Activated naive CD8-positive, alpha-beta T cell treated with anti-CD3 and anti-CD28 coated beads, Interleukin-2, amount 50 U/mL, for 24 hours (primary cell): ENCODE measurements at places on chromosomes 1 and 21.

- no peak overlapping the region for H3K4me3 ChIP-seq
- no peaks in the 10 kb centered on the region for H3K4me1 ChIP-seq
- no peak overlapping the region for H3K27ac ChIP-seq
- H3K27me3 ChIP-seq: no peaks in the 10 kb centered on the region
- H3K36me3 ChIP-seq: no peaks in the 10 kb centered on the region
- DNase-seq: no peak
These were observed 7.5 kb downstream of the PFKFB2 start for GRCh38 chr1:207060596-207060995.

DNA sequence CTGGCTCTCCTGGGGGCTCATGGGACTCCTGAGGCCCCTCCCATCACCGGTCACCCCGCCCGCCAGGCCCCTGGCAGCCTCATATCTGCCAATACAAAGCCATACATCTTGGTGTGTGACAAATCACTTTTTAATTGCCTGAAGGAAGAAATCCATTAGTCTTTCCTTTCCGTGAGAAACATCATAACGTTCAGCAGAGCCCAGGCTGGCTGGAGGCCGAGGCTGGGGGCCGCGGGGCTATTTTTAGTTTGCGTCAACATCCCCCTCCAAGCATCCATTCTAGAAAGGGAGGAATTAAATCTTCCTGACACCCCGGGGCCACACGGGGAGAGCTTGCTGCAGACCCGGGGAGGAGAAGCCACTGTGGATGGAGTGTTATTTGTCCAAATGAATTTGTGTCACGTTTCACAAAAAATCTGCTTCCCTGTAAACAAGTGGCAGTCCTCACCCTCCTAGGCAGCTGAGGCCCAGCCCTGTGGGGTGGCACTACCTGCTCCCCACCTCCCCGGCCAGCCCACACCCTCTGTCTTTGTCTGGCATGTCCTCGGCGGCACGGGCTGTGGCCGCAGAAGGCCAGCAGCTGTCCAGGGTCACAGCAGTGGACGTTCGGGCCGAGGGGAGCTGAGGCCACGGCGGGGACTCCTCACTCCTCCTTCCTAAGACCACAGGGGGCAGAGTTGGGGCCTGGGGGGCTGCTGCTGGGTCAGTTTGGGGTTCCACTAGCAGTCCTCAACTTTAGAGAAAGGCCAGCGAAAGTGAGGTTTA, 236.9 kb upstream of the VAMP3 start:
- H3K27me3 ChIP-seq: peaks cover 9% of the 10 kb centered on the region
- no peak for DNase-seq
- no peak overlapping the region for H3K27ac ChIP-seq
- no peak overlapping the region for H3K4me3 ChIP-seq
- peaks cover 5% of the 10 kb centered on the region for H3K4me1 ChIP-seq

- no peak overlapping the region for H3K27ac ChIP-seq
- DNase-seq: no peak
- no peak overlapping the region for H3K4me3 ChIP-seq
These were observed 855 bp downstream of the DSCAM start for GRCh38 chr21:40846103-40846502.

GRCh38 chr1:170568197-170568596, 36.2 kb downstream of the GORAB start:
- H3K4me3 ChIP-seq: no peak overlapping the region
- no peak for DNase-seq
- peaks cover 18% of the 10 kb centered on the region for H3K27me3 ChIP-seq
- H3K36me3 ChIP-seq: no peaks in the 10 kb centered on the region
- H3K27ac ChIP-seq: no peak overlapping the region

DNA sequence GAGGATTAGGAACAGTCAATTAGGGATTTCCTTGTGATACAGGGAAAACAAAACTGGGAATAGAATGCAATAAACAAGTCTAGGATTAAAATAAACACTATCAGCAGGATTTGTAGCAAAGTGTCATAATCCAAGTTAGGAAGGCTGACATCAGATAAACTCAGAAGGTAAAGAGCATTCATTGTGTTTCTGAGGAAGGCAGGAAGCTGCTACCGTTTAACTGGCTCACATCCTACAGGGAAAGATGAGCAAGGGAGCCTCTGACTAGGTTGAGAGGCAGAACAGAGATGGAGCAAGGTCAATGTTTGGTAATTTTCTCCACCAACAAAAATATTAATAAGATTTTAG, 124.7 kb downstream of the POU2F1 start:
- no peaks in the 10 kb centered on the region for H3K36me3 ChIP-seq
- peaks cover 9% of the 10 kb centered on the region for H3K4me1 ChIP-seq
- H3K27ac ChIP-seq: no peak overlapping the region
- H3K27me3 ChIP-seq: no peaks in the 10 kb centered on the region
- no peak for DNase-seq

DNA sequence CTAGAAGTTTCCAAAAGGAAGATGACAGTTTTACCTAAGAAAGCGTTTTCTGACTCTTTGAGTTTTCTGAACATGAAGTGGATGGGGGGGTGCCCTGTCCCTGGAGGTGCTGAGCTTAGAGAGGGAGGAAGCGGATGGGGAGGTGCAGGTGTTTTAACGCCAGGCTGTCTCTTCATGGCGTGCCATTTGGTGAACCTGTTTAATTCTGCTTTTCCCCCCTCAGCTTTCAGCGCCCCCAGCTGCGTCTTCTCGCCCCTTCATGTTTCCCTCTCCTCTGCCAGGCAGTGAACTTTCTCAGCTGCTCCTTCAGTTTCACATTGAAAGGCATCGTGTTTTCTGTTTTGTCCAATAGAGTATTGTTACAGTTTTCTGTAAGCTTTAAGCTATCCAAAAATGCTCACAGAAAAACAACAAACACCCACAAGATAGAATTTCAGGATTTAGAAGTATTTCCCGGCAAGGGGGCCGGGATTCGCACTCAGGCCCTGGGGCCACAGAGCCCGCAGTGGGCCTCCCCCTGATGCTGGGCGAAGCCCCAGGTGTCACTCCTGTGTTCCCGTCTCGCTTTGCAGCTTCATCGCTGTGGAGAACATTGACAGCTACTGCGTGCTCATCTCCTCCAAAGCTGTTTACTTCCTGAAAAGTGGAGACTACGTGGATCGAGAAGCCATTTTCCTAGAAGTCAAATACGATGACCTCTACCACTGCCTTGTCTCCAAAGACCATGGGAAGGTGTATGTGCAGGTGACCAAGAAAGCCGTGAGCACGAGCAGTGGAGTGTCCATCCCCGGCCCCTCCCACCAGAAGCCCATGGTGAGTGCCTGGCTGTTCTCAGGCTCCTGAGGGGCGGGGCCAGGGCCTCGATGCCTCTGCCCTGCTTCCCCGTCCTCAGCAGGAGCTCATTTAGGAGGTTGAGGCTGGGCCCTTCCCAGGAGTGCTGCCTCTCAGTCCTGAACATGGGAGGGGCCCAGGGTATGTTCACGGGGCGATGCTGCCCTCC, 111.4 kb downstream of the DHRS3 start:
- H3K36me3 ChIP-seq: peaks cover 49% of the 10 kb centered on the region
- peaks cover 76% of the 10 kb centered on the region for H3K4me1 ChIP-seq
- peak overlapping the region; percentile 59 for H3K27ac ChIP-seq
- no peak overlapping the region for H3K4me3 ChIP-seq
- H3K27me3 ChIP-seq: peaks cover 2% of the 10 kb centered on the region

DNA sequence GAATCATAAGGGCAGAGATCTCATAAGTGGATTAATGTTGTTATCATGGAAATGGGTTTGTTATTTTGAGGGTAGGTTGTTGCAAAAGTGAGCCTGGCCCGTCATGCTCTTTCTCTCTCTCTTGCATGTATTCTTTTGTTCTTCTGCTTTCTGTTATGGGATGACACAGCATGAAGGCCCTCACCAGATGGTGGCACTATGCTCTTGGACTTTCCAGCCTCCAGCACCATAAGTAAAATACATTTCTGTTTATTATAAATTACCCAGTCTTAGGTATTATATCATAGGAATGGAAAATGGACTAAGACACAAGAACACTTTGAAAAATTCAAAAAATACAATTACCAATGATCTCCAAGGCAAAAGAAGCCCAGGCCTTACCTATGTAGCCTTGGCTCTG, 676.1 kb downstream of the PTPRU start:
- H3K4me1 ChIP-seq: no peaks in the 10 kb centered on the region
- no peak overlapping the region for H3K4me3 ChIP-seq
- no peak for DNase-seq
- no peak overlapping the region for H3K27ac ChIP-seq
- H3K27me3 ChIP-seq: peaks cover 11% of the 10 kb centered on the region

DNA sequence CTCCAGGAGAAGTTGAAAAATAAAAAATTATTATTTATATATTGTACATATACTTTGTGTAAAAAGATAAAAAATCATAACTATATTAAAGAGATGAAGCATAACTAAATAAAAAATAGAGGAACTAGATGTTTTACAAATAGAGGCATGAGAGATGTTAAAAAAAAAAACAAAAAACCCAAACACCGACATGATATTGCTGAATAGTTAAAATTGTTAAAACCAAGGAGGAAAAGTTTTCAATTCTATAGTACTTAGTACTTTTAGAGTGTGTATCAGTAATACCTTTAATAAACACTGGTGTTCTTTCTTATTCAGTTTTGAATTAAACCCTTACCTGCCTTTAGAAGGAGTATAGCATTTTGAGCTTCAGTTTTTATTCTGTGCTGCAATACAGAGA, 32.1 kb downstream of the BACH1 start:
- DNase-seq: no peak
- peaks cover 55% of the 10 kb centered on the region for H3K36me3 ChIP-seq
- H3K27me3 ChIP-seq: no peaks in the 10 kb centered on the region

- H3K27ac ChIP-seq: no peak overlapping the region
- H3K36me3 ChIP-seq: no peaks in the 10 kb centered on the region
- H3K4me1 ChIP-seq: peaks cover 5% of the 10 kb centered on the region
- peaks cover 9% of the 10 kb centered on the region for H3K27me3 ChIP-seq
These were observed 4.5 kb upstream of the SPAG17 start for GRCh38 chr1:118189564-118189963.

GRCh38 chr1:9825093-9826074, 1.6 kb upstream of the CLSTN1 start:
- peaks cover 43% of the 10 kb centered on the region for H3K4me1 ChIP-seq

- peaks cover 19% of the 10 kb centered on the region for H3K27me3 ChIP-seq
- H3K27ac ChIP-seq: no peak overlapping the region
- H3K4me1 ChIP-seq: no peaks in the 10 kb centered on the region
- no peak overlapping the region for H3K4me3 ChIP-seq
- no peaks in the 10 kb centered on the region for H3K36me3 ChIP-seq
- no peak for DNase-seq
These were observed 36.6 kb upstream of the KCTD3 start for GRCh38 chr1:215530401-215530984.
